ENCODE measurements at places on chromosomes 16 and 17.

- DNase-seq = no peak
Measured at GRCh38 chr17:66275651-66276050, 26.8 kb upstream of the PRKCA start.

- no peak for DNase-seq
Measured at GRCh38 chr16:11162586-11163268, 93.3 kb downstream of the SOCS1 start.

- peak; percentile 20 for DNase-seq
Measured at GRCh38 chr16:69057400-69058378, 47.8 kb upstream of the HAS3 start.

- peak; percentile 47 for DNase-seq
Measured at GRCh38 chr17:1153795-1154546, 25.8 kb downstream of the ABR start.

DNA sequence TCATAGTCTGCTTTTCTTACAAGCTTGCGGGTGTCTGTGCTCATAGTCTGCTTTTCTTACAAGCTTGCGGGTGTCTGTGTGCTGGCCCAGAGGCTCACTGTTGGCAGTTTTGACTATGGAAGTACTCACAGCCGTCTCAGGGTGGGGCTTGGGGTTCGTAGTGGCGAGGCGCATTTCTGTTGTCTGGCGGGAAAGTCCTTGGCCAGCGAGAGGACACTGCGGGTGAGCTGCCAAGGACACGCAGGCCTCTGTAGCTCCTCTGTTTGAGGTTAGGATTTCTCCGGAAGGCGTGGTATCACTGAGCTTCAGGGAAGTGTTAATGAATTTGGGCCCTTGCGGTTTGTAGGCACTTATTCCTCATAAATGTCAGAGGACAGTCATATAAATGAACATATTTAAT is 13.5 kb downstream of the TBCD start:
- no peak for DNase-seq

All from inflammatory macrophage (primary cell).